ENCODE measurements at places on chromosomes 11 and 22.
A peak's percentile ranks its signal among the peaks of the same experiment; 100 is the strongest.

DNA sequence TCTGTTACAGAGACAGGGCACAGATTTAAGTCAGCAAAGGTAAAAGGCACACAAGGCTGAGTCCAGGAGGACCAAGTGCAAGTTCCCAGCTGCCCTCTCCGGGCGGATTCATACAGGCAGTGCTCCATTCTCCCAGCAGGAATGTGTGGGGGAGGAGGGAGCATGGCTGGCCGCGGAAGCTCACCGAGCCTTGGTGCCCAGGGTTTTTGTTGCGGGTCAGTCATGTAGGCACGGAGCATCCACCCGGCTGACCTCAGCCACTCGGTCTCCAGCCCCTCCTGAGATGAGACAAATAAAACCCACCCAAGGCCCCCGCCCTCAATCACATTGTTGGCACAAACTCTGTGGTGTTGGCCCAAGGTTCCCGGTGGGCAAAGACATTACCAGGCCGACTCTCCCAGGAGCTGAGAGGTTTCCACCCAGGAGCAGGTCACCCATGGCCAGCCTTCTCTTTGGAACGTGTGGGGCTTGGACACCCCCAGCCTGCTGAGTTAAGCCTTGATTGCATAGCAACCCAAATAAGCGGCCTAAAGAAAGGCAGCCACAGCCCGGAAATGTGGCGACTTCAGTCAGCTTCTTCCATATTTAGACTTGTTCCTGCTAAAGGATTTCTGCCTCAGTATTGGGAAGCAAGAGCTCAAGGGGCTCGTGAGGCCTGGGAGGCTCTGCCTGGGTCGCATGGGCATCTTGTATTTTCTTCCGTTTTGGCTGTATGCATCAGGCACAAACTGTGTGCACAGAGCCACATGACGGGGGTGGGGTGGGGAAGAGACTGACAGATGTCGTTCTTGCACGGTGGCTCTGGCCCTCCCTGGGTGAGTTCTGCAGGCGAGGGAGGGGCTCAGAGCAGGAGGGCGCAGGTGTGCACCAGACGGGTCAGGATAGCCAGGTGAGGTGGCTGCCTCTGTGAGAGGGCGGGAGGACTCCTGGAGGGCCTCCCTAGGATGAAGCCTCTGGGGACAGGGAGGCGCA is 63.0 kb downstream of the ARHGAP8 start:
- no peak for DNase-seq

DNA sequence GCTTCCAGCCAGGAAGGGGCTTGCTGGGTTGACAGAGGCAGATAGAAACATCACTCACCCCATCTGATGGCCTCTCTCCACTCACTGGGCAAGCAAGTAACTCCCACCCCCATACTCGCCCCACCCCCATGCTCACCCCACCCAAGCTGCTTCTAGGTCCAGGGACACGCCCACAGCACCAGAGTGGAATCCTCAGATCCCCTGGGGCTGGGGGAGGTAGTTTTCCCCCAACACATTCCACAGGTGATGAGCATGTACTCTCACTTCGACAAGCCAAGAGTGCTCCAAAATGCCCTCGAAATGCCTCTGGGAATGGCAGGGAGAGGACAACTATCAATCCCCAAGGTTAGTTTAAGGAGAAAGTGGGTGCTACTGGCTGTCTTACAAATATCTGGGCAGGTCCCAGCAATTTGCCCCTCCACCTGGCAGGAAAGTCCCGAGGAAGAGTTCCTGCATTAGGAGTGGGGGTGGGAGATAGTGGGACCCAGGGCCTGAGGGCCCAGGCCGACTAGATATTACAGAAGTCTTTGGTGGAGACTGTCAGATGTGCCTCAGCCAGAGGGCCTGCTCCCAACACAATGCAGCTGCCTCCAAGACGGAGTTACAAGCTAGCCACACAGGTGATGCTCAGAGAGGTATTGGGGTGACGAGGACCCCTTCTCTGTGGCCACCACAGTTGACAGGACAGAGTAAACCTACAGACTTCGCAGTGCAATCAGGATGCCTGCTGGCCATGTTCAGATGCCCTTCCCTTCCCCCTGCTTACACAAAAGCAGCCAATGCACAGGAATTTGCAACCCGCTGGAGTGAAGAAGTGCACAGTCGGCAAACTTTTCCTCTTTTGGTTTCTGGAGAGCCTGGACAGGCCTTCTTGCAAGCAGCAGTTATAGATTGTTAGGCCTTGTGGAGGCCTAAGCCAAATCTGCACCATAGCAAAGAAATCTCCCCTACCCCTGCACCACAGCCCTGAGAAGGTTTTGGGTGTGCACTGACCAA is 2.9 kb upstream of the LMO1 start:
- no peak for DNase-seq

GRCh38 chr11:66979336-66979980 is 4.4 kb downstream of the C11orf86 start:
- no peak for DNase-seq

DNA sequence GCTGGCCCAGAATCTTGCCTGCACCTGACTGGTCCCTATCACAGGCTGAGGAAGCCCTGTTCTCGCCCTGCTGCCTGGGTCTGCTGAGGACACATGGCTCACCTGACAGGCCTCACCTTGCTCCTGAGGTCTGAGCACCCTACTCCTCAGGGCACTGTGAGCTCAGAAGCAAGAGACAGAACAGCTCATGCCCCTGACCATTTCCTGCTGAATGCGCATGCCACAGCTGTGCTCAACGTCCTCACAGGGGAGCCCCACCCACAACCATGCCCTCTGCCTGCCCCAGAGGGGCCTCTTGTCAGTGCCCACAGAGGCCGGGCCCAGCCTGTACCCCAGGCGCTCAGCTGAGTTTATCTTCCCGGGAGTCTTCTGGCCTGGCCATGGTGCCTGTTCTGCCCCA is 2.8 kb upstream of the TSPO start:
- no peak for DNase-seq

- peak; percentile 89 for DNase-seq
These were observed 24.5 kb upstream of the CABP7 start for GRCh38 chr22:29695129-29695926.

DNA sequence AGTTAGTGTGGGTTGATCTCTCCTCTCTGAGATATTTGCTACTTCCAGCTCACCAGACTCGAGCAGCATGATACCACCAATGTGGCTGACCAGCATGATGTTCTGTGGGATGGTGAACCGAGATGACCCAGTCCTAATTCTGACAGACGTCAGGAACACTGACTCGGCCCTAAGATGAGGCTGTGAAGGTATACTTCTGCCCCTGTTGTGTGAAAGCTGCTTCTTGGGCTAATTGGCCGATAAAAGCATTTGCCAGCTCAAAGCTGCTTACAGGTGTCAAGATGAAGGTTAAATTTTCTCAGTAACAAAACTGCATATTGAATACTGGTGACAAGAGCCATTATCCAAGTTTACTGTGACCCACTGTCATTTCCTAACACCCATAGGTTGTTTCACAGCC is 151.4 kb downstream of the BRD1 start:
- no peak for DNase-seq

GRCh38 chr11:74024261-74025029 is 15.6 kb upstream of the UCP3 start:
- DNase-seq = no peak

- DNase-seq = no peak
These were observed 53.7 kb downstream of the PARVA start for GRCh38 chr11:12430954-12431595.

DNA sequence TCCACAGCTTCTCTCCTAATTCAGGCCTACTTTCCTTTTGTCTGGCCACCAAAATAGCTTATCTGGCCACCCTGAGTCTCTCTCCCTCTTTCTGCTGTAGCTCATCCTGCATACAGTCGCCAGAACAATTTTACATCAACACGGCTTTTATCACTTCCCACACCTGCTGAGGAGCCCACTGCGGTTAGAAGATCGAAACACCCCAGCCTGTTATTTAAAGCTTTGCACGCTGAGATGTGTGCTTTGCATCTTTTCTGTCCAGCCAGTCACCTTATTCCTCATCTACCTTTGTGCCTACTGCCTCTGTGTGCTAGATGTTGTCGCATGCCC is 96.0 kb downstream of the COMMD9 start:
- no peak for DNase-seq

- peak; percentile 28 for DNase-seq
These were observed 15.3 kb upstream of the SYTL2 start for GRCh38 chr11:85826116-85826855.

- DNase-seq = no peak
These were observed 77.0 kb downstream of the RPL27A start for GRCh38 chr11:8759634-8760033.

DNA sequence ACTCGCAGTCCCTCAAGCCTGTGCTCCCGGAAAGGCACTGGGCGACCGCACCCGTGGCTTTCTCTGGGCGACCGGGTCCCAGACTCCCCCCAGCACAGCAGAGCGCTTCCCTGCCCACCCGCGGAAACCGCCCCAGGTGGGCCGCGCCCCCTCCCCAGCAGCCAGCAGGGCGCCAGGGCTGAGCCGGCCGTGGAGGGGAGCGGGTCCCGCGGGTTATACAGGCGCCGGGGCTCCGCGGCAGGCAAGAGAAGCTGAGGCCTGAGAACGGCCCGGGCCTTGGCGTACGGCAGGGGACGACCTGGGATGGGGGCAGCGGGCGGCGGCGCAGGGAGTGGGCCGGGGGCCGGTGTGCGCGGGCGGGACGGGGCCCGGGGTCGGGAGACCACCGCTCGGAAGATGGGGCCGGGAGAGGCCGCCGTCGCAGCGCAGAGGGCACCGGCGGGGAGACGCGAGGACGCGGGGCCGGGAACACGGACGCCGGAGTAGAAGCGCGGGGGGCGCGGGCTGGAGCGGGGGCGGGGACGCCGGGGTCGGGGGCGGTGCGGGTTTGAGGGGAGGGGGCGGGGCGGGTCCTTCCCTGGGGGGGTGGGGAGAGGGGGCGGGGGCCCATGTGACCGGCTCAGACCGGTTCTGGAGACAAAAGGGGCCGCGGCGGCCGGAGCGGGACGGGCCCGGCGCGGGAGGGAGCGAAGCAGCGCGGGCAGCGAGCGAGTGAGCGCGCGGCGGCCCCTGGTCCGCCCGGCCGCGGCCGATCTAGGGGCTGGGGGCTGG is at the start of gene MDK:
MDK (plus strand) TSS at position 622 of the 771 bp plus-strand sequence. CDS start 389 bp downstream, outside the sequence.
- DNase-seq = peak; percentile 39

DNA sequence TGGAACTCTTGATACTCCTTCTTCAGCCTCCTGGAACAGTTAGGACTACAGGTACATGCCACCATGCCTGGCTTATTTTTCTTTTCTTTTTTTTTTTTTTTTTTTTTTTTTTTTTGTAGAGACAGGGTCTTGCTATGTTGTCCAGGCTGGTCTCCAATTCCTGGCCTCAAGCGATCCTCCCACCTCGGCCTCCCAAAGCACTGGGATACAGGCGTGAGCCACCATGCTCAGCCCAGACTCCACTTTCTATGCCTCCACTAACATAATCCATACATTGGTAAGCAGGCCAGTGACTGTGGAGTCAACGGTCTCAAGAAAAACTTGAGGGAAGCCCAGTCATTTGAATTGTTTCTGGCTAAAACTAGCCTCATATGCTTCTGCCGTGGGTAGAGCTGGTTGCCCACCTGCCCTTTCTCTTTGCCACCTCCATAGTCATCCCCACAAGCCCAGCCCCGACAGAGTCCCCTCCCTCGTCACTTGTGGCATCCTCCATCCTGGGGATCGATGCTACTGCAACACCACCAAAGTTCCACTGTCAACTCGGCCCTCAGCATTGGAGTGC is 2.4 kb downstream of the SCN2B start:
- no peak for DNase-seq

DNA sequence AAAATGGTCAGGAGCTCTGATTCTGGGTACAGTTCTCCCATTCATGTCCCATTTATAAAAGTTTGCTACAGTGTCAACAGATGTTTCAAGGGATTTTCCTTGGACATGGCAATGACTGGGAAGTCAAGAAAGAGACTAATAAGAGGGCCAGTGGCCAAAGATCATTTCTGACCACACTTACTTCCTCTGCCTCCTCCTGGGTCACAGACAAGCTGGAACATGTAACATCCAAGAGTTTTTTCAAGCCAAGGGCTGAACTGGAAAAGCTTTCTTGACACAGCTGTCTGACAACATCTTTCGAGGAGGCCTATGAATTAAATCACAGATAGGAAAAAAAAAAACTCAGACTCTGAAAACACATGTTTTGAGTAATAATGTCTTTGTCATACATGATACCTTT is 8.7 kb downstream of the COMMD9 start:
- DNase-seq = no peak

Measured in NCI-H2171 (cell line).